ENCODE measurements at places on chromosomes 6 and 20.

- peak overlapping the region; percentile 92 for H3K27ac ChIP-seq
- H3K4me1 ChIP-seq = peaks cover 8% of the 10 kb centered on the region
- no peak for DNase-seq
- no peak overlapping the region for H3K4me3 ChIP-seq
- H3K36me3 ChIP-seq = no peaks in the 10 kb centered on the region
These were observed 542 bp downstream of the USP49 start for GRCh38 chr6:41894366-41895299.

DNA sequence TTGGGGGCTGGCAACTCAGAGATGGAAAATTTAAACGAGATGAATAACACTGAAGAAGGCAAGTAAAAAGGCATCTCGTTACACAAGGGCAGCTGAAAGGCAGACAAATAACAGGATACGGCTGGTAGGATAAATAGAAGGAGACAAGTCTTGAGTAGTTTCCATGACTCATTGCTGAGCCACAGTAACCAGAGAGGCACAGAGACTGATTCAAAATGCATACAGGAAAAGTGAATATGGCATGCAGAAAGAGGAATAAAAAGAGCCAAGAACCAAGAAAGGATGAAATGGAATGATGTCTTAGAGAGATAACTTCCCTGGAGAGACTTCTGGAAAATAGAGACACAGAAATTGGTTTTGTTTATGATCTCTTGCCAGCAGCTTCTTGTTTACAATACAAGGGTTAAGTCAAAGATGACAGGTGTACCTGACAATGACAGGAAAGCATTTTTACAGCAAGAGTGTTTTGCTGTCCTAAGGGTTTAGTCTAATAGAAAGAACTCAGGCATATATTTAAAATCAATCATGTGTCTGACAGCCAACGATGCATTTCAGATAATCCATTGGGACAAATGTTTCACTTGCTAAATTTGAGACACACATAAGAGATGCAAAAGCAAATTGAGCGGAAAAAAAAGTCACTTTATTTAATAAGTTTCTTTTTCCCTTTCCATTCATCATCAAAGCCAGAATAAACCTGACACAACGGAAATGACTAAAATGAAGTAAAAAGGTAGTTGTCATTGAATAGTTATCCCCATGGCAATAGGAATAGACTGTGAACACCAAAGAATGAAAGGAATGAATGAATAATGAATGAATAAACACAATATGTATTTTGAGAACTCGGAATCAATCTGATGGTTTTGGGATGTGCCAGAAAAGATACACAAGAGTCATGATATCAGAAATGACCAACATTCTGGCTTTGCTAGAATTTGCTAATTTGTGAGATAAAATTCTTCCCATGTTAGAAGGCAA lies 68.0 kb upstream of the KCNQ5 start:
- no peak for DNase-seq
- no peaks in the 10 kb centered on the region for H3K27me3 ChIP-seq
- H3K36me3 ChIP-seq = no peaks in the 10 kb centered on the region
- peak overlapping the region; percentile 90 for H3K27ac ChIP-seq
- no peak overlapping the region for H3K4me3 ChIP-seq

DNA sequence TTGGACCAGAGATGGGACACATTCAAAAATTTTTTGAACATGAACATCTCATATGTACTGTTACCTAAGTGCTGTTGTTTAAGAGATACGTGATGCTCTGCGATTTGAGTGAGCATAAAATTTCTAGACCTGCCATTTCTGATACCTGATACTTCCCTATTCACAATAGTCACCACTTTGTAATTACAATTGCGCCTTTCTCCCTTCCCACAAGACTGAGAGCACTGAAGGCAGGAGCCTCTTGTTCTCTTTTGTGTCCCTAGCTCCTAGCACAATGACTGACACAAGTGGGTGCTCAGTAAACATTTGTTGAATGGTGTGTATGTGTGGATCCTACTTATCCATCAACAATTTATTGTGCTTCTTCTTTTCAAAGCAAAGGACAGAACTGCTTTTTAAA lies 92.8 kb upstream of the TMEM30A start:
- H3K4me1 ChIP-seq = peaks cover 28% of the 10 kb centered on the region
- H3K27ac ChIP-seq = no peak overlapping the region
- no peak for DNase-seq
- H3K27me3 ChIP-seq = no peaks in the 10 kb centered on the region
- H3K36me3 ChIP-seq = no peaks in the 10 kb centered on the region

GRCh38 chr20:33545763-33546162 lies 55.9 kb downstream of the CBFA2T2 start:
- no peak overlapping the region for H3K27ac ChIP-seq
- H3K4me3 ChIP-seq = no peak overlapping the region
- H3K36me3 ChIP-seq = peaks cover under 1% of the 10 kb centered on the region
- H3K27me3 ChIP-seq = no peaks in the 10 kb centered on the region
- DNase-seq = no peak
- peaks cover 9% of the 10 kb centered on the region for H3K4me1 ChIP-seq

- no peak overlapping the region for H3K27ac ChIP-seq
- H3K4me3 ChIP-seq = no peak overlapping the region
These were observed 39.2 kb upstream of the TPD52L1 start for GRCh38 chr6:125114248-125114858.

- peak overlapping the region; percentile 91 for H3K27ac ChIP-seq
- H3K36me3 ChIP-seq = peaks cover 15% of the 10 kb centered on the region
- peak overlapping the region; percentile 79 for H3K4me3 ChIP-seq
- no peaks in the 10 kb centered on the region for H3K27me3 ChIP-seq
- H3K4me1 ChIP-seq = peaks cover 46% of the 10 kb centered on the region
- no peak for DNase-seq
These were observed 728 bp downstream of the PSMA7 start for GRCh38 chr20:62142252-62143080.

GRCh38 chr6:22350109-22350508 lies 53.3 kb upstream of the PRL start:
- no peak overlapping the region for H3K4me3 ChIP-seq
- peaks cover 27% of the 10 kb centered on the region for H3K4me1 ChIP-seq
- no peaks in the 10 kb centered on the region for H3K27me3 ChIP-seq
- DNase-seq = no peak
- H3K36me3 ChIP-seq = no peaks in the 10 kb centered on the region

GRCh38 chr6:108119769-108120141 lies 45.2 kb upstream of the OSTM1 start:
- H3K4me3 ChIP-seq = no peak overlapping the region
- no peak overlapping the region for H3K27ac ChIP-seq
- H3K36me3 ChIP-seq = no peaks in the 10 kb centered on the region
- H3K4me1 ChIP-seq = peaks cover 46% of the 10 kb centered on the region

GRCh38 chr20:38181207-38181801 lies 16.2 kb upstream of the TGM2 start:
- peaks cover 31% of the 10 kb centered on the region for H3K4me1 ChIP-seq
- H3K27me3 ChIP-seq = no peaks in the 10 kb centered on the region
- H3K36me3 ChIP-seq = no peaks in the 10 kb centered on the region

- no peak overlapping the region for H3K4me3 ChIP-seq
- H3K27ac ChIP-seq = no peak overlapping the region
- DNase-seq = no peak
- no peaks in the 10 kb centered on the region for H3K4me1 ChIP-seq
These were observed 270.7 kb upstream of the ADGRB3 start for GRCh38 chr6:68364271-68364805.

- H3K27ac ChIP-seq = peak overlapping the region; percentile 49
- H3K4me1 ChIP-seq = peaks cover 40% of the 10 kb centered on the region
- peaks cover 7% of the 10 kb centered on the region for H3K36me3 ChIP-seq
- H3K27me3 ChIP-seq = no peaks in the 10 kb centered on the region
- no peak overlapping the region for H3K4me3 ChIP-seq
These were observed 4.4 kb upstream of the RPS21 start for GRCh38 chr20:62382306-62383198.

DNA sequence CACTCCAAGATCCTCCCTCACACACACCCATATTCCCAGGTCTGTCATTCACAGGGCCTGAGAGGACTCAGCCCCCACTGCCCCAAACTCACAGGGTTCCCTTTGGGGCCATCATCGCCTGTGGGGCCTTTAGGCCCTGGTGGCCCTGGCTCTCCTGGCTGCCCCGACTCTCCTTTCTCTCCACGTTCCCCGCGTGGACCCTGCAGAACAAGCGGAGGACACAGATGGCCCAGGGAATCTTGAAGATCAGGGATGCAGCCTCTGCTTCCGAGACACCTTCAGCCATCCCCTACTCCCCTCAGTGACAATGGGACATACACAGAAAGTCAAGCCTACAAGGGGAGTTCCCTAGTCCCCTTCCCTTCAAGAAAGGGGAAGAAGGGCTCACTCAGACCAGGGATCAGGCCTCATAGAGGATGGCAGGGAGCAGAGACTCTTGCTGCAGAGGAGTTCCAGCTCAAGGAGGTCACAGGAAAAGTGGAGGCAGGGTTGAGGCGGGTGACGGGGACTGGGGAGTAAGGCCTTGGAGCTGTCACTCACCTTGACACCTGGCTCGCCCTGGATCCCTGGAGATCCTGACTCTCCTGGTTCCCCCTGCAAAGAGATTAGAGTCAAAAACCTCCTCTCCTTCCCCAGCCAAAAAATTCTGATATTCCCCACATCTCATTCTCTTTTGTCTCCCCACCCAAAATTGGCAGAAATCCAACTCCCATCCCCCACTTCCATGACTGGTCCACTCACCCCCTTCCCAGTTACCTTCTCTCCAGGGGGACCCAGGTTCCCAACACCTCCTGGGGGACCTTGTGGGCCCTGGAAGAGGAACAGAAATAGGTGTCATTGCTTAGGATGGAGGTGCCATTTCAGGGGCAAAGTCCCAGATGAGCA lies 22.7 kb downstream of the COL11A2 start:
- no peak overlapping the region for H3K4me3 ChIP-seq
- H3K4me1 ChIP-seq = no peaks in the 10 kb centered on the region
- H3K36me3 ChIP-seq = no peaks in the 10 kb centered on the region

DNA sequence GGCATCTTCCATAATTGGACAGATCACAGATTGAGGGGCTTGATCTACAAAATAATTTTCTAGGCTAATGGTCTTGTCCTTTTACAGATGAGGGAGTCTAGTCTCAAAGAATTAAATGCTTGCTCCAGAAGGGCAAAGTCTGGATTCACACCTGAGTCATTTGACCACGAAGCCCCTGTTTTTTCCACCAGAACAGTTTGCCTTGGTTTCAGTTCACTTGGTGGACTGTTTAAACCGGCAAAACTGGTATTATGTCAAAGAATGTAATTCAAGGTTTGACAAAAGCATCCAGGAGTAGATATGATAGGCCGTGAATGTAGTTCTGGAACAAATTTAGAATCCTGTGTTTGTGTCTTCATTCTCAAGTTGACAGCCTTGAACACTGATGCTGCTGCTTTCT lies 3.3 kb downstream of the MYO6 start:
- H3K4me3 ChIP-seq = no peak overlapping the region
- no peak overlapping the region for H3K27ac ChIP-seq
- peaks cover 56% of the 10 kb centered on the region for H3K4me1 ChIP-seq
- no peaks in the 10 kb centered on the region for H3K36me3 ChIP-seq
- no peak for DNase-seq
- no peaks in the 10 kb centered on the region for H3K27me3 ChIP-seq

DNA sequence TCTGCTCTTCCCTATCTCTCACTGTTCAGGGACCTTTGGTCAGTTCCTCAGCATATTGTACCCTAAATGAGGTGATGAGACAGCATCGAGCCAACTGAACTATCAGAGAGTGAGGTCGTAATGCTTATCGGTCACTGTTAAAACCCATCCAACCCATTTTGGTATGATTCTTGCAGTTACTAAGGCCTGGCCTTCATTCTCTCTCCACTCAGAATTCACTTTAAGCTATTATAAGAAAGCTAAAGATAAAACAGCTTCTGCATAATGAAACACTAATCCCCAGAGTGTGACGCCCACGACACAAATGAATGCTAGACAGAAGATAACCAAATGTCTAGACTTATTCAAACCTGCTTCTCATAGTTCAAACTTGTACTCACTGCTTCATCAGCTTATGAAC lies 175.8 kb downstream of the GMPR start:
- no peaks in the 10 kb centered on the region for H3K36me3 ChIP-seq
- H3K4me3 ChIP-seq = no peak overlapping the region
- no peak overlapping the region for H3K27ac ChIP-seq
- peaks cover 23% of the 10 kb centered on the region for H3K4me1 ChIP-seq
- no peaks in the 10 kb centered on the region for H3K27me3 ChIP-seq

- no peak overlapping the region for H3K27ac ChIP-seq
- H3K4me3 ChIP-seq = no peak overlapping the region
- no peaks in the 10 kb centered on the region for H3K36me3 ChIP-seq
- peaks cover 11% of the 10 kb centered on the region for H3K4me1 ChIP-seq
- no peak for DNase-seq
These were observed 16.8 kb downstream of the TMEM244 start for GRCh38 chr6:129844118-129844891.

GRCh38 chr6:108174371-108175175 lies 8.8 kb downstream of the NR2E1 start:
- no peak for DNase-seq
- H3K4me1 ChIP-seq = peaks cover 25% of the 10 kb centered on the region
- no peak overlapping the region for H3K4me3 ChIP-seq

- no peak overlapping the region for H3K4me3 ChIP-seq
- no peaks in the 10 kb centered on the region for H3K27me3 ChIP-seq
- no peak for DNase-seq
- peak overlapping the region; percentile 5 for H3K27ac ChIP-seq
- H3K36me3 ChIP-seq = peaks cover 25% of the 10 kb centered on the region
These were observed 7.9 kb downstream of the MDFI start for GRCh38 chr6:41646026-41646795.

- no peaks in the 10 kb centered on the region for H3K27me3 ChIP-seq
- H3K4me1 ChIP-seq = peaks cover 10% of the 10 kb centered on the region
- H3K4me3 ChIP-seq = no peak overlapping the region
- H3K27ac ChIP-seq = no peak overlapping the region
These were observed 265.1 kb upstream of the PRDM1 start for GRCh38 chr6:105821027-105821426.

- peaks cover 55% of the 10 kb centered on the region for H3K4me1 ChIP-seq
- H3K36me3 ChIP-seq = peaks cover 5% of the 10 kb centered on the region
- no peak for DNase-seq
- no peaks in the 10 kb centered on the region for H3K27me3 ChIP-seq
- no peak overlapping the region for H3K27ac ChIP-seq
These were observed 168.6 kb downstream of the GMPR start for GRCh38 chr6:16406966-16407365.

DNA sequence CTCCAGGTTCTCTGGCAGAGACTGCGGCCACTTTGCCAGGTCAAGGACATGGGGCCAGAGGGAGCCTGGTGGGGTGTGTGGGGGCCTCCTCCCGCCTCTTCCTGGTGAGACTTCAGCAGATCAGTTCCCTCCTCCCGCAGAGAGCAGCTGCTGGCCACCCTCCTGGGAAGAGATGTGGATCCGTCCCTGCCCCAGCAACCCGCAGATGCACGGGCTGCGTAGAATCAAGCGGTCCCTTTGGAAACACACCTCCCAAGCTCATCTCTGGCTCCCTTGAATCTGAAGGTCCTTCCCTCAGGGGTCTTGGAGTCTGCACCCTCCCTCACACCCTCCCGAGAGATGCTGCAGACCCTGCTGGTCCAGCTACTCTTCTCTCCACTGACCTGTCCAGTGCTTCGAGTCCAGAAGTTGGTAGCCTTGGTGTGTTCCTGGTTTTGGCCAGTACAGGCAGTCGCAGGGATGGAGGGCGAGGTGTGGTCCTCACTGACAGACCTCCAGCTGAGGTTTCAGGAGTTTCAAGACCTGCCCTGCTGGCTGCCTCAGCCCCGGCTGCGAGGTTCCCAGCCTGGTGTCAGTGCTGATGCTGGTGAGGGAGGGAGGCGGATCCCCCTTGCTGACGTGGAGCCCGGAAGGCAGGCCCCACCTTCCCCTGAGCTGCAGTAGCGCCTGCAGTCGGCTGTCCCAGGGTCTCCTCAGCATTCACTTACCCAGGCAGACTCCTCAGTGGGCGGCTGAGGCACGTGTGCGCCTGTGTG lies at the start of gene NPBWR2:
NPBWR2 (minus strand) TSS at position 585 of the 755 bp plus-strand sequence. CDS start 734 bp downstream, outside the sequence.
- DNase-seq = peak; percentile 80
- peaks cover 3% of the 10 kb centered on the region for H3K4me1 ChIP-seq
- peaks cover 22% of the 10 kb centered on the region for H3K27me3 ChIP-seq
- H3K36me3 ChIP-seq = no peaks in the 10 kb centered on the region
- no peak within 1 kb of the TSS for H3K4me3 ChIP-seq
- no peak within 1 kb of the TSS for H3K27ac ChIP-seq

Data from chondrocyte (in vitro differentiated cells).